Activated CD8-positive, alpha-beta memory T cell treated with anti-CD3 and anti-CD28 coated beads, Interleukin-2, amount 50 U/mL, for 4 hours (primary cell): ENCODE measurements at places on chromosomes 2 and 18.

DNA sequence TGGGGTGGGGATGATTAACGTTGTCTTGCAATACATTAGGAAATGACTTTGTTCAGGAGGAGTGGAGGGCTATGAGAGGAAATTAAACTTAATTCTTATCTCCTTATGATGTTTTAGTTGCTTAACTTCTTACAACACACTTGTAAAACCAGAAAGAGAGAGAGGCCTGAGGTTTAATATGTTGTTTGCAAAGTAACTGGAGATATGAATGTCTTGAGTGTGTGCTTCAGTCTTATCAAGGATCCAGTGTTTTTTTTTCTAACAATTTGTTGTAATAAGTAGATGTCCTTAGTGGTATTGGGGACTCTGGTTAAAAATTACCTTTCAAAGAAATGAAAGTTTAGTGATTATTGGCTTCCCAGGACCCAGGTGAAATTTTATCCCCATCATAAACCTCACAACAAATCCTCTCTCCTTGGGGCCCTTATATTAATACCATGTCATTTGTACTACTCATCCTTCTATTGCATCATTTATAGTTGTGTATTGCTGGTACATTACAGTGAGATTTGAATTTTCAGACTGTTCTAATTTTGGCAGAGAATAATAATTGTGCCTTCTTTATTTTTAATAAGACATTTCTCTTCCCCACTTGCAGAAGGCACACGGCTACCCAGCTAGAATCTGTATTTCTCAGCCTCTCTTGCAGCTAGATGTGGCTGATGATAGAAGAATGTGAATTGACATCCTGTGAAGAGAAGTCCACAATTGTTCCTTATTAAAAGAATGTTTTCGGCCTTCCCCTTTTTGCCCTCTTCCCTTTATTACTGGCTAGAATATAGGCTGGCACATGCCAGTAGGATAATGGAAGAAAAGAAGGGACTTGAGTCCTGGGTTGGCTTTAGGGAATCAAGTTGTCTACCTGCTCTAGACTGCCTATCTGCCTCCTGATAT is 91.9 kb upstream of the CXCR4 start:
- DNase-seq, result no peak

- DNase-seq, result no peak
Measured at GRCh38 chr2:178629463-178629862, 149.2 kb downstream of the PLEKHA3 start.

GRCh38 chr18:48589797-48590519 is 51.1 kb downstream of the CTIF start:
- DNase-seq, result no peak

GRCh38 chr2:62806231-62806630 is 100.7 kb downstream of the EHBP1 start:
- DNase-seq, result no peak

GRCh38 chr2:24820175-24820513 is 26.9 kb downstream of the CENPO start:
- no peak for DNase-seq

- no peak for DNase-seq
Measured at GRCh38 chr2:224147174-224147573, 108.1 kb upstream of the SERPINE2 start.

GRCh38 chr2:212328136-212328535 is 210.5 kb downstream of the ERBB4 start:
- DNase-seq, result no peak

DNA sequence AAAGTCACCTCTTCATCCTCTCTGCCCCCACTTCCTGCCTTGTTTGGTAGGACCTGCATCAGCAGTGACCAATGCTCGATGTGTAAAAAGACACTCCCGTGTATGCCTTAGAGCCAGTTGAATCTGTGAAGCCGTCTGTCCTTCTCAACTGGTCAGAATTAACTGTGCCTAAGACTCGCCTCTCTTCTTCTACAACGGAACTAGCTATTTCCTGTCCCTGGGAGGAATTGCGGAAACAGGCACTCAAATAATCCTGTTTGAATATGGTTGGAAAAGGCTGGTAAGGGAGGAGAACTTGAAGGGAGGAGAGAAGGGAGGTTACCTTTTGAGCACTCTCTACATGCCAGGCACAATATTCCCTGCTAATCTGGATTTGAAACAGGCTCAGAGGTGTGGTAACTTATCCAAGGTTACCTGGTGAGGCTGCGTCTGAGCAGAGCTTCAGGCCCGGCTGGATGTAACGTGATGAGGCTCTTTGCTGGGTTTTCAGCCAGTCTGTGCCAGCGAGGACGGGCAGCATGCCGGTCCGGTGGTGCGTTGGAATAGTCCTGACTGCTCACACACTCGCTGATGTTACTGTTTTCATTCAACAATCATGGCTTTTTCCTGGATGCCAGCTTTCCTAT is 127.0 kb downstream of the FAM168B start:
- DNase-seq, result no peak

- no peak for DNase-seq
Measured at GRCh38 chr2:47531378-47532042, 128.6 kb downstream of the MSH2 start.

- no peak for DNase-seq
Measured at GRCh38 chr2:237786936-237787335, 11.6 kb upstream of the RBM44 start.

- no peak for DNase-seq
Measured at GRCh38 chr2:47506436-47506835, 103.5 kb downstream of the MSH2 start.

DNA sequence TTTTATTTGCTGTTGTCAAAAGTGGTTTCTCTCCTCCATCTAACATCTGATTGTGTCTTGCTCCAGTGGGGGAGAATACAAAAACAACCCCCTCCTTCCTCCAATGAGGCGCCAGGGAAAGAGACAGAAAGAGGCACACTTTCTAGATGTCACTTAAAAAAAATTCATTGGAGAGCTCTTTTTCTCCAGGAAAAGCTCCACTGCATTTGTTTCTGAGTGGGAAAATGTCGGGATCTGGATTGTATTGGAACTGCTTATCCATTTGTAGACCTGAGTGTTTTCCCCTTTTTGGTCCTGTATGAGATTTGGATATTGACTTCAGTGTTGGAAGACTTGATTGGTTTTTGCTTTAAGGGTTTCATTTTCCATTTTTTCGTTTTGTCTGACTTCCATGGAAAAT is 995 bp downstream of the MBD5 start:
- no peak for DNase-seq

GRCh38 chr2:176774766-176775451 is 437.7 kb upstream of the HNRNPA3 start:
- no peak for DNase-seq

- no peak for DNase-seq
Measured at GRCh38 chr2:177098001-177098613, 114.5 kb upstream of the HNRNPA3 start.

DNA sequence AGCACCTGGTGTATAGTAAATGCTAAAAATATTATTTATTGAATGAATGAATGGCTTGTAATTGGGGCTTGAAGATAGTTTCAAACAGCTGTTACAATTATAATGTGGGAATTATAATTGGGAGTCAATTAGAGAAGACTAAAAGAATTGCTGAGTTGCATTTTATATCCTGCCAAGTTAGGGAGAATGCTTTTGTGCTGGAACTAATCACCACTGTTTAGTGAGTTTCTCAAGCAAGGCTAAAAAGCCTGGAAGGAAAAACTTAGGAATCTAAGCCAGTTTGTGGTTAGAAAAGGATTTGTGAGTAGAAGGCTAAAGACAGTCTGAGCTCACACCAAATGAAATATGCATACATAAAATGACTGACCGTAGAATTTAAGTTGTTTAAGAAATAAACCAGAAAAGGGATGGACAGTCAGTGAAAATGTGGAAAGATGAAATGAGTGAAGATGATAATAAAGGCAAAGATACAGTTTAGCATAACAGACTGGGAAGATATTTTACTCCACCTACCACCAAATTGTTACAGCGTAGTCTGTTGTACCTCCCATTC is 647.7 kb upstream of the FSHR start:
- DNase-seq, result no peak

DNA sequence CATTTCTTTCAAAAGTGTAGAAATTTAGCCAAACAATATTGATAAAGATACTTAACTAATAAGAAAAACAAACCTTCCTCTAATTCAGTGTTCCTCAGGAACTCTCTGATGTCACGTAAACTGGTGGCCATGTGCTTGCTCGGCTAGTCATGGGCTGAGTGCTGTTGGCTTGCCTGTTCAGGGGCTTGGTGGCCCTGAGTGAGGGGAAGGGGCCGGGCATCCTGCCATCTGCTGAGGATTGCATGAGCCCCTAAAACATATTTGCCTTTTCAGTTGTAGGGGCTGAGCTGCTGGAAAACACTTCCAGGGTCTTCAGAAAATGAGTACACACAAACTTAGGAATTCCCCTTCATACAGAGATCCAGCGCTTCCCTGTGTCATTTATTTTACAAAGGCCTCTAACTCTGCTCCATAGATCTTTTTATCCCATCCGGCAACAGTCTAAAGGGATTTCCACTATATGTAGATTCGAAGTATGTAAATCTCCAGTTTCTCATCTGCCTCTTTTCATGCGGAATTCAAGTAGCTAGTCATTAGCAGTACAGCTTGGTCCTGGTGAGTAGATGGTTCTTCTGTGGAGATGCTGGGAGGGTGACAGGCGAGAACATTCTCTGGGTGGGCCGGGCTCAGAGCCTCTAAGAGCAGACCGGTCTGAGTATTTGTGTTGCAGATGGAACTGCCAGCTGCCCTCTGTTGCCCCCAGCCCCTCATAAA is 20.1 kb upstream of the NFATC1 start:
- no peak for DNase-seq

GRCh38 chr2:2673406-2673805 is 342.3 kb upstream of the MYT1L start:
- no peak for DNase-seq

GRCh38 chr2:121736140-121736461 is 574 bp downstream of the NIFK start:
- no peak for DNase-seq

- DNase-seq, result no peak
Measured at GRCh38 chr2:46355756-46356155, 58.5 kb downstream of the EPAS1 start.

- DNase-seq, result no peak
Measured at GRCh38 chr2:118121986-118122524, 33.8 kb downstream of the INSIG2 start.

DNA sequence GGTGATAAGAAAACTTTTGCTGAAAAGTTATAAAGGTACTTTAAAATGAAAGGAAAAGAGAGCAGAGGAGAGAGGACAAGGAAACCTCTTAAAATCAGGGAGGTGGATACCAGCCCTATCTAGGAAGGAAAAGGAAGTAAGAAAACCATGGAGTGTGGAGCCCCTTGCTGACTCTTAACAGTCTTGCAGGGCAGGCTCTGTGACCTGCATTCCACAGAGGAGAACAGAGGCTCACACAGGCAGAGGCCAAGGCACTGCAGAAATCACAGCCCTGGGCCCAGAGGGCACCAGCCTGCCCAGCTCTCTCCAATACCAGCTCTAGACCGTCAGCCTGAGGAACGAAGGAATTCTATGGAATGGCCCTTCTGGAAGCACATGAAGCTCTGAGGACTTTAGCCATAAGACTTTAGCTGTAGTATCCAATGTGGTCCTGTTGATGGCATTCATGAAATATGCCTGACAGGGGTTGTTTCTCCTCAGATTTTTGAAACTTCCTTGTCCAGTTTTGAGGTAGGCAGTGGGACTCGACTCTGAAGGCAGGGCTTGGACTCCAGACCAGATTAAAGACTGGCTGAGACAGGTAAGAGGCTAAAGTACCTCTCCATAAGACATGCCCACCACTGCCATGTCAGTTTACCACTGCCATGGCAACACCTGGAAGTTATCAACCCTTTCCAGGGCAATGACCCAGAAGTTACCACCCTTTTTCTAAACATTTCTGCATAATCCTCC is 216.3 kb downstream of the ANAPC1 start:
- DNase-seq, result no peak

DNA sequence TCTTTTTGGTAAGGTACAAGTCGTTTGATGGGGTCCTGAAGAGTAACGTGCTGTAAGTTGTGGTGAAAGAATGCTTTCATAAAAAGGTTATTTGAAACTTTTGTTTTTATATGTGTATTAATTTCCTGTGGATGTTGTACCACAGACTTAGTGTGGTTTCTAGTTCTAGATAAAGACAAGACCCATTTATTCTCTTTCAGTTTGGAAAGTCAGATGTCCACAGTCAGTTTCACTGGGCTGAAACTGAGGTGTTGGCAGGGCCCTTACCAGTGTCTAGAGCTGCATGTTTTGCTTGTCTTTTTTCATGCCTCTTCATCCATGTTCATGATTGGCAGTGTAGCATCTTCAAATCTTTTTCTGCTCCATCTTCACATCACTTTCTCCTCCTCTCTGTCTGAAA is 22.1 kb upstream of the DOCK10 start:
- no peak for DNase-seq

- no peak for DNase-seq
Measured at GRCh38 chr2:207363761-207364290, 165.9 kb upstream of the CREB1 start.

DNA sequence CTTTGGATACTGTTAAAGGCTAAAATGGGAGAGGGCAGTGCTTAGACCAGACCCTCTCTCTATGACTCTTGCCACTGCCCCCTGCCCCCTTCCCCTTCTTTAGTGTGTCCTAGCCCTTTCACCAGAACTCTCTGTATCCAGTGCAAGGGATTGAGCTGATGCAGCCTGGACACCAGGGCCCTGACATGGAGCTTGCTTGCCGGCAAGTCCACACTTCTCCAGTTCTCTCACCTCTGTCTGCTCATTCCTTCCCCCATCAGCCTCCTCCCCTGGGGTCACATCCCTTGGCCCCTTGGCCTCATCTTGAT is 1.5 kb upstream of the WNT6 start:
- no peak for DNase-seq

DNA sequence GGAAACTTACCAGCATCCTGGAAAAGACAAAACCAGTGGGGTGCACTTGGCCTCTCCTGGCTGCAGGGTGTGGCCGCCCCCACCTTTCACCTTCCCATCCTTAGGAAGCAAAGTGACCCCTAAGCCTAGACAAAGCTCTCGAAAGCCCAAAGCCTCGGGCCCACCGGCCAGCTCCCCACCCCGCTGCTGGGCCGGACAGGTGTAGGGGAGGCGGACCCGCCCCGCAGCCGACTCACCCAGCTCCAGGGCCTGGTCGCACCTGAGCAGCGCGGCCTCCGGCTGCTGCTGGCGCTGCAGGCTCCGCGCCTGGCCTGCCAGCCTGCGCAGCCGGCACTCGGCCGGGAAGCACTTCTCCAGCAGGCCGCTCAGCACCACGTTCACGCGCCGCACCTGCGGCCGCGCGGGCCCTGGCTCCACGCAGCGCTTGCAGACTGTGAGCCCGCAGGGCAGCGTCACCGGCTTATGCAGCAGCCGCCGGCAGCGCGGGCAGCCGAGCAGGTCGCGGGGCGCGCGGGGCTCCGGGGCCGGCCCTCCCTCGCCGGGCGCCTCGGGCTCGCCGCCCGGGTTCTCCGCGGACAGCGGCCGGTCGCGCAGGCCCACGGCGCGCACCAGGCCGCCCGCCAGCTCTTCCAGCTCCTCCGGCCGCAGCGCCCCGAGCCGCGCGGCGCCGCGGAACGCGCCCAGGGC is 979 bp downstream of the LONRF2 start:
- DNase-seq, result no peak
